KG1 (cell line): ENCODE measurements at places on chromosomes 1 and 21.
A peak's percentile ranks its signal among the peaks of the same experiment; 100 is the strongest.

DNA sequence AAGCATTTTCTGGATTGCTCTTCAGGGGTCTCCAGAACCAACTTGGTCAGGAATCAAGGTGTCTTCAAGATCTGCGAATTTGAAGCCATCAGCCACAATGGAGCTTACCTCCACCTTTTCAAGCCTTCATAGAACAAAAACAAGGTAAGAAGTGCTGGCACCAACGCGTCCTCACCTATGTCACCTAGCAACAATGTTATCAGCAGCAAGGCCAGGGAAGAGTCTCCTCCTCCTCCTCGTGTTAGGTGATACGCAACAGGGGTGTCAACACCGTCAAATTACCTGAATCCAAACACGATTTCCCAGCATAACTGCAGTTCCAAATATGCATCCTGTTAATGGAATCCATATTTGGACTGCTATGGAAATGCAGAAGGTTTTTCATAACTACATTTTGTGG lies 4.1 kb upstream of the TIAM1 start:
- no peak for DNase-seq

DNA sequence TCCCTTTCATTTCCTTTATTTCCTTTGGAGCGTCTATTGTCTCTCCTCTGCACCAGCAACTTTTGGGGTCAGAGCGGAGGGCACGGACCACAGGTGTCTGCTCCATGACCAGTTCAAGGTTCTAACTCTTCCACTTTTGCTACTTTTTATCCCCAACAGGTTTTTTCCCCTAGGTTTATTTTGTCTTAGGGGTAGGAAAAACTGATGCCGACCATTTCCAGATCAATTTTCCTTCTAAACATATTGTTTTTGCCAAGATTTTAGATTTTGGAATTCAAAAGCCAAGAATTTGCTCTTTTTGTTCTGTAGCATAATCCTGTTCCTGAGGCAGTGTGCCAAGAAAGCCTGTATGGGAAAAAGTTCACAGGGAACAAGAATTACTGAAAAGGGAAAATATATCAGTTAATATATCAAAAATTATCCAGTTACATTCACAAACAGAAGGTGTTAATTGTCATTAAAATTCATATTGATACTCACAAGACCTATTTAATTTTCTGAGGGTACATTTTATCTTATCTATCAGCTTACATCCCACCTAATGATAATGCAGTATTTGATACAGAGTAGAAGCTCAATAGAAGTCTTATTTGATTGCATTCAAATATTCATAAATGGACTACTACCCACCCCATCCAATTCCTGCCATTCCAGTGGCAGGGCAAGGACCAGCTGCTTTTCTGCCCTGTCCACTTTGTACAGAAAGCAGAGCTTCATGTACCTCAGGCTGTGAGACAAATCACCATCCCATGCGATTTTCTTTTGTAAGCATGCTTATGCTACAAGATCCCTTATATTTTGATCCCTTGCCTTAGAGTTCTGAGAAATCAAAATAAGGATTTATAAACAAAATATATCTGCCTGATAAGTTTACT lies 31.2 kb downstream of the TSEN15 start:
- no peak for DNase-seq

- DNase-seq = no peak
Measured at GRCh38 chr1:118429856-118430255, 244.8 kb upstream of the SPAG17 start.

DNA sequence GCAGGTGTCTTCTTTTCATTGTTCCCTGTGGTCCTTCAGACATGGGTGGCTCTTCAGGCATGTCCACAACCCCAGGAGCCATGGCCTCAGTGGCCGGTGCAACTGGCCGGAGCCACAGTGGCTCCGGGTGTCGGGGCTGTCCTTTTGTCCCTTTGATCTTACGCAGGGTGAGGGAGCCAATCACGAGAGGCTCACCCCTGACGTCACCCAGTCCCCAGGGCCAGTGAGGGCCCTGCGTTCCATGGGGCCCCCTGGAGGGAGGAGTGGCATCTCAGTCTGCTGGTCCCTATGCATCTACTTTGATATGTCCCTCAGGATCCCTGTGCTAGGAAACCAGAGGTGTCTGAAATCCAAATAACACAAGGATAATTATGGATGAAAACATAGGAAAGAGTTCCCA lies 29.3 kb downstream of the ZSCAN20 start:
- DNase-seq = no peak

- DNase-seq = peak; percentile 48
Measured at GRCh38 chr1:177945943-177946650, 23.8 kb downstream of the SEC16B start.

GRCh38 chr1:229410692-229411433 lies 23.0 kb downstream of the ACTA1 start:
- no peak for DNase-seq

GRCh38 chr1:209457401-209458125 lies 126.0 kb upstream of the CAMK1G start:
- no peak for DNase-seq

- DNase-seq = no peak
Measured at GRCh38 chr1:3360646-3361257, 93.7 kb upstream of the ARHGEF16 start.

DNA sequence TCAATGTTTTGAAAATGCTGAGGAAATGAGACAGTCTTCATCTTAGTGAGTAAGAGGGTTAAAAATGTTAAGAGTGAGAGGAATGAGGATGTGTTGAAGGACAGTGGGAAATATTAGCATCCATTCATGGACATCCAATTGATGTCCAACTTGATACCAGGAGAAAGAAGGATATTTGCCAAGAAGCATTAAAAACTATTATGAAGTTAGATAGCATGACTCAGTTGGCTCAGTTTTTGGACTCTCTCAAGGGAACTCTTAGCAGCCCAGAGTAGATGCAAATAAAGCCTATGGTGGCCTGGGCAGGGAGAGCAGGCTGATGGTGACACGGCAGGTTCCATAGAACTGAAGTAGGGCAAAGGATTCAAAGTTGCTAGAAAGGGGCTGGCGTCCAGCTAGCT lies 171.0 kb downstream of the ZZZ3 start:
- no peak for DNase-seq

DNA sequence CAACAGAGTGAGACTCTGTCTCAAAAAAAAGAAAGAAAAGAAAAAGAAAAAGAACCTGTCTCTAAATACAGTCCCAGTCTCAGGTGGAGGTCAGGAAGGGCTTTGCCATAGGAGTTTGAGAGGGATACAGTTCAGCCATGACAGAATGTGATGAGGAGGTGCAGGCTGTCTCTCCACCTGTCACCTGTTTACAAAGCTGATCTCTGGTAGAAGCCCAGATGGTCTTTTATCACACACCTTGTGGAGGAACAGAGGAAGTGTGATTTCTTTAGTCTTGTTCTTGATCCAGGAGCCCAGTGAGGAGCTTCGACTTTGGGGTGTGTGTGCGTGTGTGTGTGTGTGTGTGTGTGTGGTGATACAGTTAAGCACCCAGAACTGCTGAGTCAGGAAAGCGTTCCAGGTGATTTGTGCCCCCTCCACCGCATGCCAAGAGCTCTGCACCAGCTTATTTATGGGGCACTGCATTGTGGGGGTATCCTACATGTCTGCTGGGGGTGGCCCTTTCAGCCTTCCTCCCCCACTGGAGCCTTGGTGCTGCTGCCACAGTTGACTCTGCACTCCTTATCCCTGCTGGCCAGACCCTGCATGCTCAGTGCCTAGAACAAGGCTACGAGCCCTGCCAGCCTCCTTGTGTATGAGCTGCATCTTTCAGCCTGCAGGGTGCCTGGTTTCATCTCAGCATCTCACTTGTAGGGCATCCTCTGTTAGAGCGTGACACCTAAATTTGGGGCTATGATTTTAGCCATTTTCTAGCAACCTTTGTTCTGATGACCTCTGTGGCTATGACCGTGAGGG lies 19.3 kb downstream of the DOP1B start:
- DNase-seq = no peak

DNA sequence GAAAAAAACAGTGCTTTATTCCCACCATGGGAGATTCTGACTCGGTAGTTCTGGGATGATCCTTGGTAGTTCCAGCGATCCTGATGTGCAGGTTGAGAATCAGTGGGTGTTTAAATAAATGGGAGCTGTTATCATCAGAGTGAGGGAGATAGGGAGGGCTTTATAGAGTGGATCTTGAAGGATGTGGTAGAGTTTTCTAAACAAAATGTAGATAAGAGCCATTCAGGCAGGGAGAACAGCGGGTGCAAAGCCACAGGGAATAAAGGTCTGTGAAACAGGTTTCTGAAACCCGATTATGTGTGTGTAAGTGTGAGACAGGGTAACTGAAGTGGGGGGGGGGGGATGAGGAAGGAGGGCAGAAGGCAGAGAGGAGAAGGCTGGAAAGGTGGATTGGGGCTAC lies 75.8 kb upstream of the ADAR start:
- DNase-seq = no peak

DNA sequence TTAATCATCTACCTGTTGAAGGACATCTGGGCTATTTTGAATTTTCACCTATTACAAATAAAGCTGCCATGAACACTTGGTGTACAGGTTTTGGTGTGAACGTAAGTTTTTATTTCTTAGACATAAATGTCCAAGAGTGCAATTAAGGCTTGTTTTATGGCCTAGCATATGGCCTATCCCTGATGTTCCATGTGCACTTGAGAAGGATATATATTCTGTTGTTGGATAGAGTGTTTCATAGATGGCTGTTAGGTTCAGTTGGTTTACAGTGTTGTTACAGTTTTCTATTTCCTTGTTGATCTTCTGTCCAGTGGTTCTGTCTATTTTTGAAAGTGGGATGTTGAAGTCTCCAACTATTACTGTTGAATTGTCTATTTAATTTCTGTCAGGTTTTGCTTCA lies 61.2 kb upstream of the NFASC start:
- DNase-seq = no peak

DNA sequence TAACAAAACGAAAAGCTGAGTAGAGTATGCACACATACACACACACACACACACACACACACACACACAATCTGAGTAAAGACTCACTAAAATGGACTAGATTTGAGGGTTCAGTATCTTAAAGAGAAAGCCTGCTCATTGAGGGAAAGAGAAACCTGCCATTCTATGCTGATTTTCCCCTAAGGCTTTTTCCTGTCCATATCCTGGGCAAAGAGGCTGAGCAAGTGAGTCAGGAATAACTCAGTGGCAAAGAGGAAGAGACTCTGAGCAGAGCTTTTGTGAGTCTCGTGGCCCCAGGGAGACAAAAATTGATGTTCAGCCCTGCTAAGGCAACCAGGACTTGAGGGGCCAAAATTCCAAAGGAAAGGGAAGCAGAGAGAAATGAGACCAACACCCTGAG lies 37.3 kb upstream of the RUNX1 start:
- no peak for DNase-seq

- no peak for DNase-seq
Measured at GRCh38 chr1:151312411-151312810, 14.8 kb downstream of the PI4KB start.

- no peak for DNase-seq
Measured at GRCh38 chr1:12009318-12009947, 9.9 kb upstream of the MIIP start.

- no peak for DNase-seq
Measured at GRCh38 chr1:93124556-93125355, 45.7 kb downstream of the MTF2 start.

GRCh38 chr1:165152109-165152508 lies 204.4 kb downstream of the LMX1A start:
- no peak for DNase-seq

GRCh38 chr21:45294509-45295291 lies 7.0 kb upstream of the POFUT2 start:
- DNase-seq = no peak

GRCh38 chr1:113223546-113223945 lies 150.5 kb downstream of the LRIG2 start:
- DNase-seq = no peak

DNA sequence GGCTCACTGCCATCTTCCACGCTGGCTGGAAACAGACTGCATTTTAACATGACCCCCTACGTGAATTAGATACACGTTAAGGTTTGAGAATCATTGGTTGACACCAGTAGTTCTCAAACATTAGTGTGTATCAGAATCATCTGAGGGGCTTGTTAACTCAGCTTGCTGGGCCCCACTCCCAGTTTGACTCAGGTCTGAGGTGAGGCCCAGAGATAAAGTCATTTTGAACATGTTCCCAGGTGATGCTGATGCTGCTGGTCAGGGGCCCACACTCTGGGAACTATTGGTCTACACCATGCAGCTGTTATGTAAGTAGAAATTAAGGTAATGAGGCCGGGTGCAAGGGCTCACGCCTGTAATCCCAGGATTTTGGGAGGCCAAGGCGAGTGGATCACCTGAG lies 1.3 kb downstream of the LSM10 start:
- DNase-seq = no peak

DNA sequence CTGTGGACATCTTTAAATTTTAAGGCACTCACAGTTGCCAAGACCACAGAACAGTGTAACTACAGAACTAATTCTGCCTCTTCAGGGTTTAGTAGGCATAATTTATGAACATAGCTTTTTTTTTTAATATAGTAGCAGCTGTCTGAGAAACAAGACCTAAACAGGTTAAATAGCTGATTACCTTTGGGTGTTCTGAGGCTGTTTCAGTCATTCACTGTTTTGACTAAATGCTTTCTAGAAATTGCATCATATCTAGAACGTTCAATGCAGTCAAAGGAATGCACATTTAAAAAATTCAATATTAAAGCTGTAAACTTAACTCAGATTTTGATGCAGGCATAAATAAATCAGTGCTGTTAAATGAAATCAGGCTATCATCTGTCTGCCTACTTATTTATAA lies 101.6 kb downstream of the BRINP3 start:
- no peak for DNase-seq

GRCh38 chr1:157695417-157695816 lies 5.2 kb downstream of the FCRL3 start:
- DNase-seq = no peak

DNA sequence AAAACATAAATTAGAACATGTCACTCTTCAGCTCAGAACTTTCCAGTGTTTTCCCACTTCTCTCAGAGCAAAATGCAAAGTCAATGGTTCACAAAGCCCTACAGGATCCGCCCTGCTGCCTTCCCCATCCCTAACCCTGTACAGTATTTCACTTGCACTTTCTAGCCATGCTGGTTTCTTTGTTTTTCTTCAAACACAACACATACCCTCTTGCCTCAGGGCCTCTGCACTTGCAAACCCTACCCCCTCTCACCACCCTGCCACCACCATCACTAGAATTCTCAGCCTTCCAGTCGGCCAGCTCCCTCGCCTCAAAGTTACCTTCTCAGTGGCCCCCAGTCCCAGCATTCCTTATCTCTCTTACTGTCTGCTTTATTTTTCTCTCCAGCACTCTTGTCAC lies 17.6 kb downstream of the TEX35 start:
- DNase-seq = no peak

DNA sequence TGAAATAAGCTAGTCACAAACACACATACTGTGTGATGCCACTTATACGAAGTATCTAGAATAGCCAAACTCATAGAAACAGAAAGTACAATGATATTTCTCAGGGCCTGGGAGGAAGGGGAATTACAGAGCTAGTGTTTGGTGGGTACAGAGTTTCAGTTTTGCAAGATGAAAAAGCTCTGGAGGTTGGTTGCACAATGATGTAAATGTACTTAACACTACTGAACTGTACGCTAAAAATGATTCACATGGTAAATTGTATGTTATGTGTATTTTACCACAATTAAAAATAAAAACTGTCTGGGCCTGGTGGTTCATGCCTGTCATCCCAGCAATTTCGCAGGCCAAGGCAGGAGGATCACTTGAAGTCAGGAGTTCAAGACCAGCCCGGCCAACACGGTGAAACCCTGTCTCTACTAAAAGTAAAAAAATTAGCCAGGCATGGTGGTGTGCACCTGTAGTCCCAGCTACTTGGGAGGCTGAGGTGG lies 15.3 kb upstream of the FHAD1 start:
- DNase-seq = no peak

GRCh38 chr1:63916485-63917360 lies 142.9 kb downstream of the ROR1 start:
- DNase-seq = no peak
